ENCODE measurements at places on chromosomes 2 and 18. TPM values are rescaled to one million over a fixed set of nuclear protein-coding genes. Genes with fewer than 3 reads are reported as not detected.

WDR35 gene
- 9.2 TPM for total RNA-seq

- H3K4me1 ChIP-seq = peaks cover 20% of the 10 kb centered on the region
- H3K27ac ChIP-seq = no peak overlapping the region
- no peaks in the 10 kb centered on the region for H3K36me3 ChIP-seq
- peaks cover 11% of the 10 kb centered on the region for H3K27me3 ChIP-seq
- no peak for DNase-seq
Measured at GRCh38 chr2:240462707-240463273, 27.3 kb downstream of the GPC1 start.

- no peak for DNase-seq
- no peaks in the 10 kb centered on the region for H3K27me3 ChIP-seq
- no peaks in the 10 kb centered on the region for H3K4me1 ChIP-seq
- H3K4me3 ChIP-seq = no peak overlapping the region
- H3K36me3 ChIP-seq = no peaks in the 10 kb centered on the region
Measured at GRCh38 chr18:65282096-65282495, 468.7 kb upstream of the CDH7 start.

ADRA2B gene
- not detected for total RNA-seq

GRCh38 chr18:24380163-24380747 lies 17.4 kb downstream of the OSBPL1A start:
- no peaks in the 10 kb centered on the region for H3K4me1 ChIP-seq
- no peak overlapping the region for H3K27ac ChIP-seq
- H3K4me3 ChIP-seq = no peak overlapping the region
- H3K36me3 ChIP-seq = no peaks in the 10 kb centered on the region
- DNase-seq = no peak

TMEM247 gene
- 4.7 TPM for total RNA-seq

Measured in K562 (cell line).